ENCODE measurements at places on chromosomes 6 and 20.

DNA sequence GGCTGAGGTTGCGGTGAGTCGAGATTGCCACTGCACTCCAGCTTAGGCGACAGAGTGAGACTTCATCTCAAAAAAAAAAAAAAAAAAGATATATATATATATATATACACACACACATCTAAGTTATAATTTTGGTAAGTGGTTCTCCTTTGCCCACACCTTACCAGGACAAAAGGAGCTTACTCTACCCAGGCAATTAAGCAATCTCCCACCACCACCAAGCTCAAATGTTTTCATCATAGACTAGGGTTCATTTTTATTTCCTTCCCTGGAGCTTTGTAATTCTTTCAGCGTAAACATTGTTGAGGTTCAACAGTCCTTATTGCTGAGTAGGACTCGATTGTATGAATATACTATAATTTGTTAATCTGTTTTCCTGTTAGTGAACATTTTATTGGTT is 23.5 kb downstream of the AMD1 start:
- no peak for DNase-seq

DNA sequence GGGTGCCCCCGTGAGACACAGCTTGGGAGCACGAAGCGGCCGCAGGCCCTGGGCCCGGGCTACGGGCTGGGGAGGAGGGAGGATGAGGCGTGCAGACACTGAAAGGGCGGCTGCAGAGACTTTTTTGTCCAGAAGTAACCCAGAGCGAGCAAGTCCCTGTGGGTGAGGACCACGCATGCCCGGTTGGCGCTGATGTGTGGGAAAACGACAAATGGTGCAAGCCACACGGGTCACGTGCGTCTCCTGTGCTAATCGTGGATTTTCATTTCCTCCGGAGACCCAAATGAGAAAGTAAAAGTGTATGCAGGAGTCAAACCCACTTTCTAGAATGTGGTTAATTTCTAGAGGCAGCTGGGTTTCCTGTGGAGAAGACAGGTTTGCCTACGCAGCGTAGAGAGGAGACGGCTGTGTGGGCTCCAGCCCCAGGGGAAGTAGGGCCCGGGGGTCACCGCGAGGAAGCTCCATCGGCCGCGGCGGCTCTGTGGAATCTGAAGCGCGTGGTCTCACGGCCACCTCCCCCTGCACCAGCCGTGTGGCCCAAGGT is 19.0 kb downstream of the DLL1 start:
- DNase-seq: no peak

DNA sequence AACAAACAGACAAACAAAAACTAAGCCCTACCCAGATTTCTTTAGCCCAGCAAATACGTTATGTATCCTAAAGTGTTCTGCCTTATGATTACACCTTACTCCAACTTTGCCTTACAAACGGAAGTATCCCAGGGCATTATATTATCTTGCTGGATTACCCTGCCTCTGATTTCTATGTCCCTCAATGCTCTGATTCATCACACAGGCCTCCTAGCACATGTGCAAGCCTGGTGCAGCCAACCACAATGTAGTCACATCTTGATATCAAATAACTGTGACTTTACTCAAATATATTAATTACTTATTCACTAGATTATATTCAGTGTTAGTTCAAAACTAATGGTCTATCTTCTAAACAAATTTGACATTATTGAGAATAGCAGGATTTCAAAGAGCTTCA is 598.6 kb downstream of the TBC1D32 start:
- DNase-seq: no peak

- no peak for DNase-seq
Observed at GRCh38 chr6:7811441-7811840, 85.5 kb downstream of the BMP6 start.

GRCh38 chr6:29828471-29828797 is 809 bp downstream of the HLA-G start:
- peak; percentile 38 for DNase-seq

- no peak for DNase-seq
Observed at GRCh38 chr6:135837735-135838449, 13.6 kb upstream of the PDE7B start.

DNA sequence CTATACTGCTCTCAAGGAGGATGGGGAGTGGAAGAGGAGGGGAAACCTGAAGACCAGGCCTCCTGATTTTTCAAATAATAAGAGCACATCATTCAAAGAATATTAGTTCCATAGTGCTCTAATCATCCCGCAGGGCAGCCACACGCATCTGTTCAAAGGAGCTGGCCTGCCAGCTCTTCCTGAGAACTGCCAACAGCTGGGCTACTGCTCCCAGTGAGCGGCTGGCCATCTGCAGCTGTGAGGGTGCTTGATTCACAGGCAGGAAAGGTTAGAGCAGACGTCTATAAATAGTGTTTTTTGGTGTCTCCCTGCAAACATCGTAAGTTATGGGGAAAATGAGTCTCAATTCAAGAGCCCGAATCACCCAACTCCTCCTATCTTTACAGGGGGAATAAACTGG is 17.3 kb downstream of the NSFL1C start:
- DNase-seq: no peak

DNA sequence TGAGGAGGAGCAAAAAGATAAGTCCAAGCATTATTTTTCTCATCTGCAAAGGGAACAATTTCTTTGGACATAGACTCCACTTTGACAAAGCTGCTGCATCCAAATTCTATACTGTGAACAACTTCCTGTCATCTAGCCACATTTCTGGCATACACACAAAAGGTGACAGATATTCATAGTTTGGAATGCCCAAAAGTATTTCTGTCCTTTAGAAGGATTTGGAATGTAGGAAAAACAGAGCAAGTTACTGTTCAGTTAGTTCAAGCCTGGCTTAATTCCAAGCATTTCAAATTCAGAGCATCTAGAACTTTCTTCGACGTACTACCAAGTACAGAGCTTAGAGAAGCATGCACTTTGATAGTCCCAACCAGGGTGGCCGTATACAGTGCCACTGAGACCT is 134.0 kb downstream of the PDE7B start:
- no peak for DNase-seq

GRCh38 chr6:33622456-33623431 is 1.6 kb downstream of the ITPR3 start:
- no peak for DNase-seq

DNA sequence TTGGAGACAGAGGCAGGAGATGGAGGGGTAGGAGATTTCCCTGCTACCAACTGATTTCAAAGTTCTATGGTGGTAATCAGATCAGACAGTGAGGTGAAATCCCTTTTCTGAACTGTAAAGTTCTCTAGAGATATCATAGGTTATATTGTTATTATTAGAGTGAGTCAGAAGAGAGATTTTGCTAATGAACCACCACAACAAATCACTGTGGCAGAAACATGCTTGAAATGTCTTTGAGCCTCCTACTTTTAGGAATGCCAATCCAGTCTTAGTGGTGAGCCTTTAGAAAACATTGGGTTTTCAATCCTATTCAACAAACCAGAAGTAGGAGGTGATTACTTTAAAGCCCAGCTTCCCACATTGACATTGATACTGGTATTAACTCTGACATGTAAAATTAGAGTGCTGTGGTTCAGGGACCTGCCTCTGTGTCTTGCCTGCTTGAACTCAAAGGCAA is 136.7 kb upstream of the CNR1 start:
- no peak for DNase-seq

DNA sequence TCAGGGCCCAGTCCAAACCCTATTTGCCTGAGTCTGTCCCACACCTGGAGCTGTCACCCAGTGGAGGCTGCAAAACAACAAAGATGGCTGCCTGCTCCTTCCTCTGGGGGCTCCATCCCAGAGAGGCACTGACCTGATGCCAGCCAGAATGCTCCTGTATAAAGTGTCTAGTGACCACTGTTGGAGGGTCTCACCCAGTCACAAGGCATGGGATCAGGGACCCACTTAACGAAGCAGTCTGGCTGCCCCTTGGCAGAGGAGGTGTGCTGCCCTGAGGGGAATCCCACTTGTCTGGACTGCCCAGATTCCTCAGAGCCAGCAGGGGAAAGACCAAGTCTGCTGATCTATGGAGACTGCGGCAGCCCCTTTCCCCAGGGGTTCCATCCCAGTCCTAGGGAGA is 241.6 kb downstream of the CDH26 start:
- no peak for DNase-seq

DNA sequence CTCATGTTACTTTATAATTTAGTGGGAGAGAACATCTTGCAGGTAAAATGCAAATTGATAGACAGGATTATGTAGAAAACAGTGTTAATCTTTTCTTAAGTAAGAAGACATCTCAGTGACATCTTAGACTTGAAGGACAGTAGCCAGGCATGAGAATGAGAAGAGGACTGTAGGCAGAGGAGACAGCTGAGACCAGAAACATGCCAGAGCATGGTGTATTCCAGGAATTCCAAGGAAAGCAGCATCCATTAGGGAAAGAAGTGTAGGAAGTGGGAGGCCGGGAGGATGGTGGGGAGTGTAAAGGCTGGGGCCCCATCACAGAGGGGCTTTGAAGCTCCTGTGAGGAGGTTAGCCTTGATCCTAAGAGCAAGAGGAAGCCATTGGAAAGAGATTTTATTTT is 225.6 kb downstream of the ARID1B start:
- no peak for DNase-seq
